ENCODE measurements at places on chromosomes 1 and 21.

DNA sequence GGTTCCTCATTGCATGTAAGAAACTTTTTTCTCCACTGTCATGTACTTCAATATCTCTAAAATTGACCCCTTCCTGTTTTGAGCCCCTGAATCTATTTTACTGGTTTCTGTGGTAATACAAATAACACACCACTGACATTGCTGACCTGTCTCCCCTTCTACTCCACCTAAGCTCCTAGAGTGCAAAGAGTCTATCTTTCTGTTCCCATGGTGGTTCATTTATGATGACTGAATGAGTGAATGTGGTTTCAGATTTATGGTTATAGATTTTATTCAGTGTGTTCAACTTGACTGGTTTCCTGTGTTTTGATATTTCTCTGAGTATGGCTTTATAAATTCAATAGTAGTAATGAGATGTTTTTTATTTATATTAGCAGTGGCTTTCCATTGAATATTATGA, 127.7 kb downstream of the MAGI3 start:
- no peak for DNase-seq

- DNase-seq, result no peak
Measured at GRCh38 chr1:54816951-54817350, 15.8 kb upstream of the TTC22 start.

GRCh38 chr21:42555756-42556438, 42.2 kb downstream of the SLC37A1 start:
- DNase-seq, result no peak

DNA sequence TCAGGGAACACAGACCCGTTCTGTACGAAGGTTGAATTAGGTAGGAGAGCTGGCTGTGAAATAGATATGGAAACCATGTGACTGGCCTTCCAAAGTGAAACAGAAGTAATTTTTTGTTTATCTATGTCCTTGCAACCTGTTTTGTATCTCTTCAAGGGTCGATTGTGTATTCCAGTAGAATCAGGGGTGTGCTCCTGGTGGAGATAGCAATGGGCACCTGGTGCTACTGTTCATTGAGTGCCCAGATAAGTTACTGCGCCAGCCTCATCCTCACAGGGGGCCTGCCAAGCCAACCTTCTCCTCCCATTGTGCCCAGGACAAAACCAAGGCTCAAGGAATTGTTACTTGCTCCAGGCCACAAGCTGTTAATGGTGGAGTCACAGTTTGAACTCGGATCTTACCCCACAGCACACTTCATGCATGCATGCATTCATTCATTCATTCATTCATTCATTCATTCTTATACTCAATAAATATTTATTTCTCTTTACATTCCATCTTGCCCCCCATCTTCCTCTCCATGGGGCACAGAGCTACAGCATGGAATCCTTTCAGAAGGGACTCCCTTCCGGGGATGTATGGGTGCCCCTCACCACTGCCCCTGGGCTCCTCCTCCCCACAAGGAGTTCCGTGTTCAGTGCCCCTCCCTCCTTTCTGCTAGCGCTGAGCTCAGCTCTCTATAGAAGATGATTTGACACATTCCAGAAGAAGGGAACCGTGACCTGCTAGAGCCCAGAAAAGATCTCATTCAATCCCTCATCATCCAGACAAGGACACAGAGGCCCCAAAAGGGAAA, 24.0 kb downstream of the ADORA1 start:
- no peak for DNase-seq

DNA sequence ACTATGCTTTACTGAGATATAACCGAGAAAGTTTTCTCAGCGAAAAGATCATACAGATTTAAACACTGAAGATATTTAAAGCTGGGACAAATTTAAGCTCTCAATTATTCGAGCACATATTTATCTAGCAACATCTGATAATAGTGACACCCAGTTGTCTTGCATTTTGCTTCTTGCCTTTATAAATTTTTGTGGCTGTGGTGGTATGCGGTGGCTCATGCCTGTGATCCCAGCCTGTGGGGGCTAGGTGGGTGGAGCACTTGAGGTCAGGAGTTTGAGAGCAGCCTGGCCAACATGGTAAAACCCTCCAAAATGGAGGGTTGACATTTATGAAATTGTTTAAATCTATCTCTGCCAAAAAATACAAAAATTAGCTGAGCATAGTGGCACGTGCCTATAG, 312.2 kb downstream of the SPATA17 start:
- DNase-seq, result no peak

- no peak for DNase-seq
Measured at GRCh38 chr1:116692879-116693278, 25.3 kb upstream of the IGSF3 start.

DNA sequence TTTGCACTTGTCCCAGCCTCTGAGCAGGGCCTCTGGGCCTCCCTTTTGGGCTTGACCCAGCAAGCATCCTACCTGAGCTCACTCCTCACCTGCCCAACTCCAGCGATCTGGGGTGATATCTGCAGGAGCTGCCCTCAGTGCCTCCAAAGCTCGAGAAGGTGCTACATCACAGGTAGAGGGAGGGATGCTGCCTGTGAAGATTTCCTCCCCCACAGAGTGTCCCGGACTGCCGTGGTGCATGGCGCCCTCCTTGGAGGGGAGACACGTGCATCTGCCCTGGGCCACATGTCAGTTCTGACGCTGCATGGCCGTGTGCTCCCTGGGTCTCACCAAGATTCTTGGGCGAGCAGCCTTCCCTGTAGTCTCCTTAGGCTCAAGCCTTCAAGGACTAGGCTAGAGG, 27.7 kb downstream of the NENF start:
- DNase-seq, result no peak

DNA sequence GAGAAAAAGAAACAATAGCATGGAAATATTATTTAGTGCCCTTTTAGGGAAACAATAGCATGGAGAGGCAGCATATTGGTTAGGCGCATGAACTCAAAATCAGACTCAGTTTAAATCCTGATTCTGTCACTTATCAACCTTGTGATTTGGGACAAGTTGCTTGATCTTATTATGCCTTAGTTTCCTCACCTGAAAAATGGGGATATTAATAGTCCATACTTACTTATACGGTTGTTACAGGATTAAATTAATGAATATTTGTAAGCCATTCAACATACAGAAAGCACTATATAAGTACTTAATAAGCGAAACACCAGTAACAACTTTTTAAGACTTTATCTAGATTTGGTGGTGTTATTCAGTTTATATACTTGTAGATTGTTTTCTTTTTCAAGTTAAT, 1.2 kb downstream of the TSEN15 start:
- no peak for DNase-seq

GRCh38 chr1:198056255-198056654, 100.5 kb upstream of the NEK7 start:
- no peak for DNase-seq

GRCh38 chr1:183967914-183968313, 69.6 kb downstream of the COLGALT2 start:
- no peak for DNase-seq

- no peak for DNase-seq
Measured at GRCh38 chr1:200262326-200262965, 147.4 kb downstream of the ZNF281 start.

GRCh38 chr1:209774592-209774991, 9.8 kb downstream of the C1orf74 start:
- DNase-seq, result no peak

GRCh38 chr21:36883532-36884486, 82.7 kb downstream of the HLCS start:
- no peak for DNase-seq

DNA sequence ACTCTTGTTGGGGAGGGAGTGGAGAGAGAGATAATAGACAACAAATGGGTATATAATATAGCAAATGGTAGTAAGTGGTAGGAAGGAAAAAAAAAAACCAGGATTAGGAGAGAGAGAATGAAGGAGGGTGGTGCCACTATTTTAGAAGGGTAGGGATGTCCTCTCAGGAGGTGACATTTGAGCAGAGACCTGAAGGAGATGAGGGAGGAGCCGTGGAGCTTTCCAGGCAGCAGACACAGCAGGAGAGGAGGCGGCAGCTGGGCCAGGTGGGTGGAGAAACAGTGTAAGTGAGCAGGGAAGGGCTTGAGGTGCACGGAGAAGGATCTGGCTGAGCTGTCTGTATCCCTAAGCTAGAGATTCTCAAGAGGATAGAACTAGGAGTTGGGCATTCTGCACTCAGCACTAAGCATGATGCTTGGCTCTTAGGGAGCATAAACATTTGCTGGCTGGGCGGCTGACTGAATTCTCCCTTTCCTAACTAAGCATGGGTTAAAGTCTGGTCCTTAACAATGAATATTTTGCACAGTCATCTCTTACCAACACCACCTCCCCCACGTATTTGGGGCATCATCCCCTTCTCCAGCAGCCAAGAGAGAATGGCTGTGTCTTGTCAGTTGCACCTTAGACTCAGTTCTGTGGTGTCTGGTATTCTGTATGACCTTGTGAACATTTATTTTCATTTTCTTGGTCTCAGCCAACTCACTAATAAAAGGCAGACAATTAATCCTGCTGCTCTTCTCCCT, 27.6 kb upstream of the SARS1 start:
- DNase-seq, result no peak

DNA sequence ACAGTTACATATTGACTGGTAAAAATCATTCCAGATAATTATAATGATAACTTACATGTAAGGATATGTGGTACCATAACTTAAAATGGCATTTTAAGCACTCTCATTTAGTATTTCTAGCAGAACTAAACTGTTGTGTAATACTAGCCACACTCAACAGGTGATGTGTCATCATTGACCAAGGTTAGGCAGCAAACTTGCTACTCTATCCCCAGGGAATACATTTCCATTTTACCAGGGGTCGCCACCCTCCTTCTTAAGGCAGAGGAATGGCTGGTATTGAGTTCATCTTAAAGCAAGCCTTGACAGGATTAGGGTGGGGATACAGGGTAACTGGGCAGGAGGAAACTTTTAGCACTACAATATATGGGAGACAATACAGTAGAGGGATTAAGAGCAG, 259.8 kb upstream of the CAMK1G start:
- no peak for DNase-seq

DNA sequence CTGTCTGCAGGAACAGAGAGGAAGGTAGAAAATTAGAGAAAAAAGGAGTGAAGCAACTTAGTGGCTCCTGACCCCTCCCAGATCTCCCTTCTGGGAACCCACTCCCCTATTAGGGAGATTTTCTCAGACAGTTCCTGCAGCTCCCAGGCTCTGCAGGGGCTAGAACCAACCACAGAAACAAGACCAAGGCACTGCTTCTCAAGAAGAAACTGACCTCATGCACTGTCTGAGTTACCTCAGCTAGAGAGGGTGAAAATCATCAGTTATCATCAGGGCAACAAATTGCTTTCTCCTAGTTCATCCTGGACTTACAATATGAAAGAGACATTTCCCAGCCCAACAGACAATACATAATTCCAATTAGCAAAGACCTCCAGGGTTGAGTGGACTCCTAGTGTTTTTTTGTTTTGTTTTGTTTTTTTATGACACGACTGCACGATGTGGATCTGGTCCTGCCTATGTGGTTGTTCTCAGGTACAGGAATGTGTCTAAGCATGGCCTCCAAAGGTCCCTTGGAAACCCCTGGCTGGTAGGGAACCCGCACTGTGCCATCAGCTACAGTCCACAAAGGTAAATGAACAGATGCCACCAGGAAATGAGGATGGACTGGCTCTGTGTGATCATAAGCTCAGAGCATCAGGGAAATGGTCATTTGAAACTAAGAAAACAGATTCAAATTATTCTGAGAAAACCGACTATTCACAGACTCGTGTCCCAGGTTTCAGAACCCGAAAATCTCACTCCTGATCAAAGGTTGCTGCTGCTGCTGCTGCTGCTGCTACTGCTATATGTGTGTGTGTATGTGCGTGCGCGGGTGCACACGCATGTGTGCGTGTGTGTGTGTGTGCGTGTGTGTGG, 65.3 kb downstream of the LAMC2 start:
- DNase-seq, result no peak

GRCh38 chr1:162130308-162130707, 60.8 kb downstream of the NOS1AP start:
- no peak for DNase-seq

DNA sequence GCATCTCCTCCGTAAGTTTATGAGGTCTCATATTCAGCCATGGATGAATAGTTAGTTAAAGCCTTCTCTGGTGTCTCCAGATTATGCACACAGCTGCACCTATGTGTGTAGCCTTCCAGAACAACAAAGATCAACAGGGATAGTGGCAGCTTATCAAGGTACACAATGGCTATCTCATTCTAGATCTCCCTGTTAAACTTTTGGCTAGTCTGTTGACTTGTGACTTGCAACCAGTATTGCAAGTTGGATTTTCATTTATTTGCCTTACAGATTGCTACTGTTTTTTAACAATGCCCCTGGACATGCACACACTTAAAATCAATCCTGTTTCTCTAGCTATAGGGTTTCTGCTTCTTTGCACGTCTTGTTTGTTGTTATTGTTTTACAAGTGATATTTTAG, 363.2 kb downstream of the OMA1 start:
- DNase-seq, result no peak

DNA sequence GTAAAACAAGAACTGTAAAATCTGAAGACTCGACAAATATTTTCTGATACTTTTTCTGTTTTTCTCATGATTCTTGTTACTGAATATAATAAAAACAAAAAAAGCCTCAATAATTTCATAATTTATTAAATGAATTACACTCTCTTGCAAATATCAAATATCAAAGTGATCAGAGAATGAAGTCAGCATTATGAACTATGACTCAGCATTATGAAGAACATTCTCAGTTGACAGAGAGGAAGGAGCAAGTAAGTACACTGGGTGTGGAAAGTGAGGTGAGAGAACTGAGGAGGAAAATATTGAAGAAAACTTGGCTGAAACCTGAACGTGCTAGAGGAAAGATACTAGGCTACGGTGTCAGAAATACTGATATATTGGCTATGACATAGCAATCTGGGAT, 529.5 kb downstream of the KCNT2 start:
- no peak for DNase-seq

DNA sequence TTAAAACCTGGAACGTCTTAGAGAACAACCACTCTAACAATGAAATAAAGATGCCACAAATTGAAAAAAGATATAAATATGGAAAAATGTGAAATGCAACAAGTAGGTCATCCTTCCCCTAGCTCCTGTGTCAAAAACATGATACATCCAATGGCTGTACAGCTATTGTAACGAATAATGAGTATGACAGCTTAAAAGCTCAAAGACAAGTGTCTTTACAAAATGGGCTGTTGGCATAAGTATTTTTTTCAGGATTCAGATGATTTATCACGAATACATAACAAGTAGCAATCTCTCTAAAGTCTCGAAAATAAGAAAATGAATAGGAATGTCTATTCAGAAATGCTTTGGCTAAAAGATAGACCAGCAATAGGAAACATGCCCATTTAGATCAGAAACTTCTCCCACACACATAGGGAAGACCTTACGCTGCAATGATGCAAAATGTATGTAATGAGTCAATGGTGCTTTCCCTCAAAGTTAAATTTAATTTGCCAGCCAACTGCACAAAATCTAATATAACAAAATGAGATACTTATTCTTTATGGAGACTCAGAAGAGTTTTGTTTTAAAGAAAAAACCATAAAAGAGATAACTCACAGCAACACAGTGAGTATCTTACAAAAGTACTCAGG, 8.3 kb downstream of the TGFBR3 start:
- no peak for DNase-seq

DNA sequence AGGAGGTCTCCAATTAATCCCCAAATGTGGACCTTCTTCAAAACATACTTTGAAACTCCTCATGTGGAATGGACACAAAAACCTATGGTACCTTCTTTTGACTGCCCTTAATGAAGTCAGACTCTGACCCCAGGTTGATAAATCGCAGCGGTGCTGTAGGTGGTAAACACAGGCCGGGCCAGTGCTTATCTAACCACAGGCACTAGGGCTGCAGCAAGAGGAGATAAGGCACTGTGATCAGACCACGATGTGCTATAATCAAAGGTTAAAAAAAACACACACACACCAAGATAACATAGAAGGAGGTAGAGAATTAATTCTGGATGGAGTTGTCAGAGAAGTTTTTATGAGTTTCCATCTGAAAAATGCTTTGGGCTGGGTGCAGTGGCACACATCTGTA, 52.3 kb upstream of the SIPA1L2 start:
- DNase-seq, result no peak
